Dermis blood vessel endothelial cell (primary cell): ENCODE measurements at places on chromosomes 2 and 18. TPM values are rescaled to one million over a fixed set of nuclear protein-coding genes. Genes with fewer than 3 reads are reported as not detected.

LCT gene
- under 0.01 TPM in 1 of 2 replicates, not detected in the other for total RNA-seq

- no peak for DNase-seq
Observed at GRCh38 chr2:74863802-74864248, 29.9 kb downstream of the HK2 start.

DNA sequence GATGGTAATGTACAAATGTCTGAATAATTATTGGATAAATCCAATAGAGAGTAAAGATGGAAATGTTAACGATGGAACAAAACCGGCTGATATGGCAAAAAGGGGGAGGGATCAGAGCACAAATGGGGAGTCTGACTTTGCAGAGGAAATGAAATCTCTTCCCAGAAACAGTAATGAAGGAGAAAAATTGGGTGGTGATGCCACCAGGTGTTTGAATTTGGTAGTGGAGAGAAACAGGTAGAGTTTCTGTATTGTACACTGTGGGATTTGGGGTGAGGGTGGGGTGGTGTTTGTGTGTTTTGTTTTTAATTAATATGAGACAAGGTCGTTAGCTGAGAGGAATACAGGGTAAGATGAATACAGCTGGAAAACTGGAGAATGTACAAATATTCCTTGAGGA is 20.4 kb upstream of the XDH start:
- DNase-seq, result no peak

DNA sequence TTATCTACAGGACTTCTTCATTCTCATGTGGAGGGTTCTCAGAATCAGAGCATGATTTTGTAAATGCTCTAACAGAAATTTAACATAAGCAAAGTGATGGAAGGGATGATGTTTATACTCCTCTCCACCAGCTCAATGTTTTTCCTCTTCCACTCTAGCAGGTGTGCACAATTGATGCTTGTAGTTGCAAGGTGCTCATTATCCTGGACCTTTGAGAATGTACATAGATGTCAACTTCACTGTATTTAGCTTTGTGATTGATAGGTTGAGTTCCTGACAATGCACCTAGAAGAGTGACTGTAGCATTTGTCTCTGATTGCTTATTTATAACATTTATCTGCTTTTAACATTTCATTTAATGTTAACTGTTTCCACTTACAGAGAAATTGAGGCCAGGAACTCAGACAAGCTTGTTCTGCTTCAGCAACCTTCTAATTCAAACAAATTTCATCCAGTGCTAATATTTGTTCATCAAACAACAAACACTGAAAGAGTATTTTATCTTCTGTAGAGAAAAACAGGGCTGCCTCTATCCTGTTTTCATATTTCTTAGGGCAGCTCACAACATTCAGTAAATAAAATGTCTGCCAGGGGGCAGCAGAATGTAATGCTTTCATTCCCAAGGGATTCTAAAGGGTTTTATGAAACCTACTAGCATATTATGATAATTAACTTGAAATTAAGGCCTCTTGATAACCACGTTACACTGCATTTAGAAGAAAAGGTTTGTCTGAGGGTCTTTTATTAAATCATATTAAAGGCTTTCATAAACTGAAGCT is 127.9 kb upstream of the NOL4 start:
- peak; percentile 20 for DNase-seq

STPG4 gene
- total RNA-seq, result 0.14 TPM in 1 of 2 replicates, not detected in the other

TTC39C gene
- 2.0 TPM in 2 replicates for total RNA-seq

GLI2 gene
- total RNA-seq, result 0.34 TPM in 1 of 2 replicates, not detected in the other

G6PC2 gene
- total RNA-seq, result not detected in 2 replicates

NYAP2 gene
- total RNA-seq, result not detected in 2 replicates

DNA sequence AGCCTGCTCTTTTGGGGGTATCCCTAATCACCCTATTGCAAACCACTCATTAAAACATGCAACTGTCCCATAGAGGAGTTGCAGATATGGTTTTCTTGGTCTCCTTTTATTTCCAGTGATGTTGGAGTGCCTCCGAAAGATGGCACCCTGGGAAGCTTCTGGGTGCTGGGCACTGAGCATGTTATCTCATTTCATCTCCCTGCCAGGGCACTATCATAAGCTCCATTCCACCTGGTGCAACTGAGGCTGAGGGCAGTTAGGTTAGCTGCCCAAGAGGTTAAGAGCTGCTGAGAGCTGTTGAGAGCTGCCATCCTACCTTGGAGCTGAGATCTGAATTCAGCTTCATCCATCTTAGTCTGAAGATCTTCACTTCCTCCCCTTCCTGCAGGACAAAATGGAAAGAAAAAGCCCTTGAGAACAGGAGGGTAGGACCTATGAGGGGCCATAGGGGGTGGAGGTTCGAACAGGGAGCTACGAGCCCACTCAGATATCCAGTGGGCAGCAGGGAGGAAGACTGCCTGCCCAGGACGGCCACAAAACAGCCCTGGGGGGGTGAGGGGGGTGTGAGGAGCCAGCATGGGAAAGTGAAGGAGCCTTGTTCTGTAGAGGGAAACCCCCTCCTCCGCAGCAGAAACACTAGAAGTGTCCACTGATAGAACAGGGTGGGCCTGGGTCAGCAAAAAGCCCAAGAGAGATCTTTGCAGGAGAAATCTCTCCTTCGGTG is 202.5 kb downstream of the ZFP36L2 start:
- DNase-seq, result no peak

DNA sequence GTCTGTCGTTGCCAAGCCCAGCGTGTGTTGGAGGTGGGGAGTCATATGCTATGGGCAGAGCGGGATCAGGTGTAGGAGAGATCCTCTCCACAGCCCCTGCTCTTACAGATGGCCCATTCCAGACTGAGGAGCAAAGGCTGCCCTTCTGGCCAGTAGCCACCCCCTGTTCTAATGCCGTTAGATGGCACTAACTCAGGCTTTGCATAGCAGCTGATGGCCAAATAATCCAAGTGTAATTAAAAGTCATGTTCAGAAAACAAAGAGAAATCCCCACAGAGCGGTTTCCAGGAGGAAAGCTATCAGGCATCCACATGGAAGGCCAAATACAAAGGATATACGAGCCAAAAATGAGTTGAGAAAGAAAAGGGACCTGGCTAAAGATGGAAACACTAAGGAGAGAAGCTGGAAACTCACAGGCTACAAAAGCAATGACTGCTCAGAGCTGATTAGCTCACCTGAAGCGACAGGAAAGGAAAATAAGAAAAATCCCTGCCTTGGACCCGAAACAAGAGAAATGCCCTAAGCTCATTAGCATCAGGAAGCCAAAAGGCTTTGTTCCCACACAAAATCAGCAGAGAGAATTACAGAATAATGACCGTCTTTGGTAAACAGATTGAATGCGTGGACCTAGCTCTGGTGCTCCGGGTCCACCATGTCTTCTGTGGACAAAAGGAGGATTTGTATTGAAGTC is 1002.4 kb upstream of the KLHL29 start:
- no peak for DNase-seq

- DNase-seq, result no peak
Observed at GRCh38 chr2:120642646-120643045, 93.0 kb upstream of the GLI2 start.

DNA sequence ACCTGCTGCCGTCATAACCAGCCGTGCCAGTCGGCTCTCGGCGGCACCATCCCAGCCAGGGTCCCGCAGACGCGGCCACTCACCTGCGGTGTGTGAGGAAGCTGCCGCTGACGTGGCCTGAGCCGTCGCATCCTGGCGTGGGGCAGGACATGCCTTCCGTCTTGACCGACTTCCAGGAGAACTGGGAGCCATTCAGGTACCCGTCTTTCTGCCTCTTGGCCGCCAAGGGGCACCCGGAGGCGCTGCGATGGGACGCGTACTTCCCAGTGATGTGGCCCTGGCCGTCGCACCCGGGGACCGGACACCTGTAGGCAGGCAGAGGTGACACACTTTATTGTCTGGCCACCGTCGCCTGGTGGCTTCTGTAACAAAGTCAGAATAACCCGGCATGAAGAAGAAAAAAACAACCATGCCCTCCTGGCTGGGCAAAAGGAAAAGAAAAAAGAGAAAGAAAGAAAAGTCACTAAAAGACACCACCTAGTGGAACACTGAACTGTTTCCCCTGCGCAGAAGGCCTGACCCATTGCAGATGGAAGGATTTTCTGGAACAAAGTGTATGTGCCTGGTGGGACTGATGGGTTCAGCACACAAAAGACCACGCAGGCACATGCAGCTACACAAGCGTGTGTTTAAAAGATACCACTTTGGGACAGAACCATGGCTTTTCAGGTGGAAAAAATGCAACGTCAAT is 94.9 kb upstream of the PXDN start:
- no peak for DNase-seq

C18orf54 gene
- 9.4 and 20.1 TPM in 2 replicates for total RNA-seq

- no peak for DNase-seq
Observed at GRCh38 chr2:142981756-142982155, 104.3 kb downstream of the KYNU start.

SIGLEC15 gene
- 0.05 TPM in 1 of 2 replicates, not detected in the other for total RNA-seq

C2orf66 gene
- total RNA-seq, result under 0.01 and 0.14 TPM in 2 replicates

PLGLB1 gene
- total RNA-seq, result 0.84 and 2.6 TPM in 2 replicates

DNA sequence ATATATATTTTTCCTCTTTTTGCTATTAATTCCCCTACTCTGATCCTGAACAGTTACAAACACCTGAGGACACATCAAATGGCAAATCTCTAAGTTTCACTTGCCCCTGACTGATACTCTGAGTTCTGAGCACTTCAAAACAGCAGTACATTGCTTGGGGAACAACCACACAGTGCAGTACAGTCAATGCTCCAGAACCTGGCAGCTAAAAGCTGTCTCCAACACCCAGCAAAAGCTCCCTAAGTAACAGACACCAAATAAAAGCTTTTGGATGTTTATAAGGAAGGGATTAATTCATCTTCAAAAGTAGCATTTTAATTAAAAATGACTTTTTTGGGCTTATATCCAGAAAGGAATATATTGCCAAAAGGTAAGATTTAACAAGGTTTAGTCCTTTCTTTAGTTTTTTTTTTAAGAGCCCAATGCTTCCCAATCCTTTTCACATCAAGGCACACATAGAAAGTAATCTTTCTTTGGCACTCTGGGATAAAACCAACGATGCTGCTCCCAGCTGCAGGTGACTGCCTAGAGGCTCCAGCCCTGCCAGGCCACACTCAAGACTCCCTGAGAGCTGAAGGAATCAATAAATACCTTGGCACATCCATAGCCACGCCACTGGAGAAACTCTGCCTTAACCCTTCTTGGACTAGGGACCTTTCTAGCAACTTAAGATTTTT is 164.9 kb upstream of the ZFP36L2 start:
- DNase-seq, result no peak

DNA sequence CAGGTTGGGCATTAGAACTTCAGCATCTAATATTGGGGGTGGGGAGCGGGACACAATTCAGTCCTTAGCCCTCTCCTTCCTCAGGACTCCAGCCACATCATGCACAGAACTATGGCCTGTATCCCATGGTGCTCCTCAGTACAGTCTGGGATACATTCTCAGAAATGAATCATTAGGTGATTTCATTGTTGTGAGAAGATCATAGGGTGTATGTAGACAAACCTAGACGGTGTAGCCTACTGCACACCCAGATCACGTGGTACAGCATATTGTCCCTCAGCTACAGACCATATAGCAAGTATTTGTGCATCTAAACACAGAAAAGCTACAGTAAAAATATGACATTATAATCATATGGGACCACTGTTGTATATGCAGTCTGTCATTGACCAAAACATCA is 23.2 kb upstream of the IMP4 start:
- DNase-seq, result no peak

- DNase-seq, result peak; percentile 68
Observed at GRCh38 chr18:7021994-7022840, 95.4 kb downstream of the LAMA1 start.

DNA sequence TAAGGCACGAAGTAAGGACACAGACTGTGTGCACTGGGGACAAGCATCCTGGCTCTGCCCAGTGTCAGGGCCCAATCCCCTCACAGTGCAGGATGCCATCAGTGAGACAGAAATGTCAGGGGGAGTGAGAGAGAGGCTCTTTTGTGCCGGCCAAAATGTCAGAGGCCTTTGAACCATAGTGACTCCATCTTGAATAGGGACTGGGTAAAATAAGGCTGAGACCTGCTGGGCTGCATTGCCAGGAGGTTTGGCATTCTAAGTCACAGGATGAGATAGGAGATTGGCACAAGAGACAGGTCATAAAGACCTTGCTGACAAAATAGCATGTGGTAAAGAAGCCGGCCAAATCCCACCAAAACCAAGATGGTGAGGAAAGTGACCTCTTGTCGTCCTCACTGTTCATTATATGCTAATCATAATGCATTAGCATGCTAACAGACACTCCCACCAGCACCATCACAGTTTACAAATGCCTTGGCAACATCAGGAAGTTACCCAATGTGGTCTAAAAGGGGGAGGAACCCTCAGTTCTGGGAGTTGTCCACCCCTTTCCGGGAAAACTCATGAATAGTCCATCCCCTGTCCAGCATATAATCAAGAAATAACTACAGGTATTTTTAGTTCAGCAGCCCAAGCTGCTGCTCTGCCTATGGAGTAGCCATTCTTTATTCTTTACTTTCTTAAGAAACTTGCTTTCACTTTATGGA is 337.4 kb downstream of the LPIN1 start:
- DNase-seq, result no peak

DNA sequence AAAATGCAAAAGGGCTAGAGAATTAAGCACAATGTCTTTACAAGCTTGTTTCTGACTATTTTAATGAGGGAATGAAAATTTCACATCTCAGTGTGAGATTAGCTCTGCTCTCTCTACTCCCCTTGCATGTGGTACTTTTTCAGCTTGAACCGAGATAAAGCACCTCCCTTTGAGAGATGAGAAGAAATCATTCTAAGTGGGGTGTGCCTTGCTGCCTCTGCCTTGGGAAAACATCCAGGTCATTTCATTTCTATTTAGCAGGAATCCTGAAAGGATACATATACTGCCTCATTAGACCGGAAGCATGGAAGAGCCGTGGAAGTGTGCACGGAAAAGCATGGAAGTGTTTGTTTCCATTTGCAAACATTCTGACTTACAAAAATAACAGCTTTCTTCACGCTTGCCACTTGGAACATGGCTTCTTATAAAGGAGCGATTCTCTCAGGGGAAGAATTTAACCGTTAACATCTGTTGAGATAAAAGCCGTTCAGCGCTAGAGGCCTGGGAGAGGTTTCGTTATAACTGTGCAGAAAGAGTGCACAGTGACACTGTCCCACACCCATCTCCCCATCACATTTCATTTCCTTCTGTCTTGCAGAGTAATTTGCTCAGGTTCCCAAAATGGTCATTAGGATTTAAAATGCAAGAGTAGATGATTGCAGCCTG is 16.7 kb downstream of the NOSTRIN start:
- peak; percentile 27 for DNase-seq

DNA sequence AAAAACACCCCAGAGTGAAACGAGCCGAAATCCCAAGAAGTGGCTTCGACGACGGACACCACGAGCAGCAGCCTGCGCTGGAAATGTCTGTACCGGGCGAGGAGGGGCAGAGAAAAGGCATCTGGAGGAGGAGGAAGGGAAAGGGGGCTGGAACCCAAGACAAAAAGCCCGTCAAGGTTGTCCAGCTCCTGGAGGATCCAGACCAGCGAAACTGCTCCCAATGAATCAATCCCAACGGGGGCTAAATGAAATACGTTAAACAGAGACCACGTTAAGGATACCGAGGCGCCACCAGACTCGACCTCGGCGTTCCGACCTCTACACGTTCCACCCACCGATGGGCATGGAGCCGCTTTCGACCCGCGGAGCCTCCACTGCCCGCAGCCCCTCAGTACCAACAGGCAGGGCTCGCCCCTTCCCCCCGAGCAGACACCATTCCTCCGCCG is 400 bp downstream of the CCDC88A start:
- peak; percentile 50 for DNase-seq

GRCh38 chr18:30675493-30675892 is 367.0 kb downstream of the DSC3 start:
- DNase-seq, result no peak

CDH20 gene
- under 0.01 TPM in 1 of 2 replicates, not detected in the other for total RNA-seq

MOGAT1 gene
- not detected in 2 replicates for total RNA-seq
